BJ (cell line): ENCODE measurements at places on chromosomes 2 and 18.

- DNase-seq, result no peak
Observed at GRCh38 chr18:70455731-70456130, 166.9 kb downstream of the SOCS6 start.

DNA sequence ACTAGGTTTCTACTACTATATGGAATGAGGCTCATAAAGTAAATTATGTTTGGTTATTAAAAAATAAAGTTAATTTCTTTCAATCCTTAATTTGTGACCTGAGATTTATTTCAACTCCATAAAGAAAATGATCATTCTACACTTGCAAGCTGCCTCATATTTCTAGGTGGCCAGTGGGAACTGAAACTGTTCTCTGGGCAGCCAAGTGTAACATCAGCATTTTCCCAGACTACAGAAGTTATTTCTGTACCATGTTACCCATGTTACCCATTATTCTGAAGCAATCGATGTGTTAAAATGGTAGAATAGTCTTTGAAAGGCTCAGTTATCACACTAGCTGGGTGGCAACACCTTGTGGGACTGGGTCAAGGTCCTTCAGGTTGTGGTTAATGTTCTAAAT is 139.3 kb upstream of the FBXO11 start:
- DNase-seq, result no peak

- no peak for DNase-seq
Observed at GRCh38 chr18:49062832-49063226, 112.1 kb upstream of the SMAD7 start.

DNA sequence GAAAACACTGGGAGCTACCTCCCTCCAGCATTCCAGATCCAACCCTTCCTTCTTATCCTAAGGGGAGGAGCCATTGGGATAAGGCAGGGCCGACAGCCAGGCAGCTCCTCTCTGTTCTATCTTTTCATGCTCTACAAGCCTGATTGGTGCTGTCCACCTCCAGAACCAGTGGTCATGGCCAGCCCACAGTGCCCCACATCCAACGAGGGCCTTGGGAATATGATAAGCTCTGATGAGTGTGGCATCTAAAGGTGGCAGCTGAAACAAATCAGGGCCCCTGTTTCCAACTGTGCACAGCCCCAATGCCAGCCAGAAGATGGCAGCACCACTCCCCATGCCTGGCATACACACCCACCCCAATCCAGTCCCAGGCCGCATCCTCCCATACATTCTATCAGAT is 329.3 kb downstream of the C1D start:
- DNase-seq, result no peak

- no peak for DNase-seq
Observed at GRCh38 chr2:192184349-192184748, 10.4 kb downstream of the TMEFF2 start.

- no peak for DNase-seq
Observed at GRCh38 chr2:148967056-148967455, 71.4 kb upstream of the LYPD6B start.

GRCh38 chr2:41420219-41420618 is 627.6 kb upstream of the PKDCC start:
- no peak for DNase-seq

GRCh38 chr2:118496870-118497611 is 350.4 kb downstream of the EN1 start:
- no peak for DNase-seq

GRCh38 chr2:195610717-195611116 is 46.3 kb upstream of the SLC39A10 start:
- no peak for DNase-seq

- DNase-seq, result no peak
Observed at GRCh38 chr2:101150306-101151145, 656 bp downstream of the TBC1D8 start.
